ENCODE measurements at places on chromosomes 12 and 14.

DNA sequence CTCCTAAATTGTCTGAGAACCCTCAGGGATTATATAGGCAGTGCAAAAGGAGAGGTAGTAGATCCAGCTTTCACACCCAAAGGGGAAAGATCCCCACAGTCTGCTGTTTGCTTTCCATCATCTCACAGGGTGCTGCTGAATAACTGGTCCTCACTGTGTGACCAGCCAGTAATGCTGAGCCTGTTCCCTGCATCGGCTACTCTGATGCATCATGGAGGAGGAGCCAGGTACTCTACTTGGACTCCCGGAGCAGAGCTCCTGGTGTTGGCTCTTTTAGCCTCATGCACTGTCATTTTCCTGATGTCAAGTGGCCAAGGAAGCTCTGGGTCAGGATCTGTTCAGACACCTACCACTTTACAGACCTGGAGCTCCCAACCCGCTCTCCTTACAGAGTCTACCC is 127.4 kb upstream of the ATF1 start:
- DNase-seq: no peak

DNA sequence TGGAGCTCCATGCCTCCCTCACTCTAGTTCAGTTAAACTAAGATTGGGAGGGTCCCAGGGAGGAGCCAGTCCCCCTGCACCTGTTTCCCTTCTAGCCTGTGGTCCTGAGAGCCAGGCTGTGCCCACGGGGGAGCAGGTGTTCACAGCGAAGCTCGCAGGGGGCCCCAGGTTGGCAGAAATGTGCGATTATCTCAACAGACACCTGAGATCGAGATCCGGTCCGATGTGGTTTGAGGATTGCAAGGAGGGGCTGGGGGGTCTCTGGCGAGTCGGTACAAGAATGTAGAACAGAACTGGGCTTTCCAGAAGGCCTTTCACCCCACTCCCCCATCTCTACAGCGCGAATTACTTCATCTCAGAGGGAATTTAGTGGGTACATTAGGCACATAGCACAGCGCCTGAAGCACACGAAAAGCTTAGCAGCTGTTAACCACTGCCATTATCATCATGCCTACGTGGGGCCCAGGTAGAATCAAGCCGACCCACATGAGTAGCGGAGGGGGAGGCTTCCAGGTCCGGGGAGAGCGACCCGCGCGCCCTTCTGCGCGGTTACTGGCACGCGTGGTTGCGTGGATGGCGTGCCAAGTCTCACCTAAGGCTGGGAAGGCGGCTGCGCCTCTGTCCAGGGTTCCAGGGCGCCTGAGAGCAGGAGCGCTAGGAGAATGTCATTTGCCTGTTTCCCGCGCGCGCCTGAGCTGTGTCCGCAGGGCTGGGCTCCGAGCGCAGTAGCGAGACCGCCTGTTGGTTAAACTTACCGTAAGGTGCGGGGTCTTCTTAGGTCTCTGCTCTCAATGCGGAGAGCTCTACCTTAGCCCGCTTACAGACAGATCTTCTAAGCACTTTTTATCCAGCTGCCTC is 1539.5 kb upstream of the TMEM132C start:
- no peak for DNase-seq

- DNase-seq: no peak
Observed at GRCh38 chr12:32501835-32502333, 102.5 kb downstream of the FGD4 start.

GRCh38 chr12:3034067-3034750 is 43.0 kb upstream of the TSPAN9 start:
- peak; percentile 69 for DNase-seq

DNA sequence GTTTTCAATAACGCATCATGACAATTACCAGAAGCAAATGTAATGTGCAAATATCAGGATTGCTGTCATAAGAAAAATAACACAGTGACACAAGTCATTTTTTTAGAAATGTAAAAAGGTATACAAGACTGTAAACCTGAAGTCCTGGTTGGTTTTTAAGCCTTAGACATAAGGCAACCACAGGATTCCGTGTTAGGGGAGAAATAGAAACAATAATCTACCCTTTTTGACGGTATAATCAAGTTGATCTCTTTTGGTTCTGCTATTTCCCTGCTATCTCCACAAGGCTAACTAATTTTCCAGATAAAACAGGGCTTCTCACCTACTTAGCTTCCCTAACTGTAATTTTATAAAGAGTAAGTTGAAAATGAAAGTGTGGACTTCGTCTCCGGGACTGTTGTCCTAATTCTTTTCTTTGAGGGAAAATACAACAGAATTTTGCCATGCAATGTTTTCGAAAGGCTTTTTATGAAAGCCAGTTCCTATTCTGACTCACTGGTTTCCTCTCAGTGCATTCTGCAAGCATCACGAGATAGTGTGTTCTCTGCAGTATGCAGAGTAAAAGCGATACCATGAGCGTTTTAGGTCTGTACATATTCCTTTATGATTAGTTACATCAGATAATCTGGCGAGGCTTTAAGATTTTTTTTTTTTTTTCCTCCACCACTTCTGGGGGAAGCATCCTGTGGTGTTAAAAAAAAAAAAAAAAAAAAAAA is 10.6 kb downstream of the MYO1H start:
- DNase-seq: no peak

GRCh38 chr12:65536876-65537681 is 258.6 kb downstream of the MSRB3 start:
- no peak for DNase-seq

- DNase-seq: no peak
Observed at GRCh38 chr12:70197345-70197744, 45.9 kb upstream of the CNOT2 start.

GRCh38 chr12:133233006-133233405 is 2.7 kb downstream of the ANHX start:
- DNase-seq: no peak

DNA sequence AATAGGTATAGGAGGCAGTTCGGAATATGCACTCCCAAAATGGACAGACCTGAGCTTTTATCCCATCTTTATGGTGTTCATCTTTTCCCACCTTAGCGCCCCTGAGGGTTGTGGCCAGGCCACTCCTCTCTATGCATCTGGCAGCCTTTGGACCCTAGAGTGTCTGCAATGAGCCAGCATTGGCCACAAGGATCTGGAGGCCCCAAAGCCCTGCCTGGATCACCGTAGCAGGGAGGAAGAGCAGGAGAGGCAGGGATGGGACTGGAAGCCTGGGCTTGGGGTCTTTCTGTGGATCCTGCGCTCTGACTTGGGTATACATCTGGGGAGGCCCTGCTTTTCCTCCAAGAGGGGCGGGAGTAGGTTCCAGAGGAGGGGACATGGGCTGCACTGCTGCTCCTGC is 52.5 kb downstream of the PLEKHG3 start:
- no peak for DNase-seq
